Activated T-cell treated with anti-CD3 and anti-CD28 coated beads, Interleukin-2, amount 50 U/mL, for 1 hour (primary cell): ENCODE measurements at places on chromosomes 1 and 21.
A peak's percentile ranks its signal among the peaks of the same experiment; 100 is the strongest.

DNA sequence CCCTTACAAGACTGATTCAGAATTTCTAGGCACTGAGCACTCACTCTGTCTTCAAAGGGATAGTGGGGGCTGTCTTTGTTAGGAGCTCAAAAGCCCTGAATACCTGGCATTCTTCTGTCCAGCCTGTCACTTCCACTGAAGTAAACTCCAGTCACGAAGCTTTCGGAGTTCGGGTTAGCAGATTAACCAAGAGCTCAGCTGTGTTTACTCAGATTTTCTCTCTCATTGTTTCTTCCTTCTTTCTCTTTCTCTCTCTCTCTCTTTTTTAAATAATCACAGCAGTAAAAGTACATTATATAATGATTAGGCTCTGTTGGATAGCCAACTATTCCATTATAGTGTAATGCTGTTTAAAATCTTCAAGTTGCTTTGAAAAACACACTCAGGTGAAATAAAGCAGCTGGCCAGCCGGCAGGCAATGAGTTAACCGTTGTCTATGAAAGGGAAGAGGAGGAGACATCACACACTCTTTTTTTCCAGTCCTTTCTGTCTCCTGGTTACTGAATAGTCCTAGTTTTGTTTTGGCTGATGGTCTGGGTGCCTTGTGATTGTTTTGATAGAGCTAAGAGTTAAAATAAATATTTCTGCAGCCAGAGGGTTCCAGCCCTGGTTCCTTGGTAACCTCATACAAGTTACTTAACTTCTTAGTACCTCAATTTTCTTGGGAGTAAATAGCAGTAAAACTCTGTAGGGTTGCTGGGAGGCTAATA lies 89.8 kb downstream of the ADSS2 start:
- no peak for DNase-seq

GRCh38 chr1:170284016-170284415 lies 138.3 kb downstream of the NTMT2 start:
- DNase-seq = no peak

DNA sequence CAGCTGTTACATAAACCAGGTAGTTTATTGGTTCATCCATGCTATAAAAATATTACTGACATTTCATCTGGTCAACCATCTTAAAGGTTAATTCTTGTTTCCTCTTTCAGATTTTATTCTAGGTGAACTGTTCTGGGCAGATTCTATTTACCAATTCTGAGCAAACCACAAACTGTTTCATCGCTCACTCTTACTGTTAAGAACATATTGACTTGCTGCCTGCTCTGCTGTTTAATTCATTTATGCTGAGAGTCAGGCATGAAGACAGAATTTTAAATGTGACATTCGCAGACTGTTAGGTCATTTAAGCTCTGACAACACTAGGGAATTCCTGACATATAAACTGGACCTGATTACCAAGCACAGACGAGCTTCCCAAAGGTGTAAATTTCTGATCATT lies 98.3 kb downstream of the PIGK start:
- no peak for DNase-seq

DNA sequence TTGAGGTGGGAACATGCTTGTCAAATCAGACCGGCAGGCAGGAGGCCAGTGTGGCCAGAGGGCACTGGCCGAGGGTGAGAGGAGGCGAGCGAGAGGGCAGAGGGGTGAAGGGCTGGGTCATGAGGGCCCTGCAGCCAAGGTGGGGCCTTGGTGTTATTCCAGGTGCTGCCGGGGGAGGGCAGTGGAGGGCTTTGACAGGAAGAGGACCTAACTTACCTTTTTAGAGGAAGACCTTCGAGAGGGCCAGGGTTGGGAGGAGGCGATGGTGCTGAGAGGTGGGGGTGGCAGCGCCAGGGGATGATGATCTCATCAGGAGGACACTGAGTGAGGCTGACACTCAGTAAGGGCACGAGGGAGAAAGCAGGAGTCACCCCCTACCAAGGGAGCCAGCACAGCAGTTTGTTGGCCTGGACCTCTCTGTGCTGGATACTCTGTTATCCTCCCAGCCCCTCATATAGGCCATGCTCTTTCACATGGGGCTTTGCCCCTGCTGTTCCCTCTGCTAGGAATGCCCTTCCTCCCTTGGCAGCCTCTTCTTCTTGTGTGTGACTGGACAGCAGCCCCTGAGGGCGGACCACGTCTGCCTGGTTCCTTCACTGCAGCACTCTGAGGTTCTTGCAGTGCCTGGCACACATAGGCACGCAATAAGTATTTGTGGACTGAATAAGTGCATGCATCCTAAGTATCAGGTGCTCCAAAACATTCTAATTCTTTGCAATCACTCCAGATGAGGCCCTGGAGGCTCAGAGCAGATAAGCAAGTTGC lies 7.5 kb upstream of the TTC22 start:
- no peak for DNase-seq

GRCh38 chr1:11443961-11444658 lies 34.8 kb upstream of the DISP3 start:
- DNase-seq = no peak

DNA sequence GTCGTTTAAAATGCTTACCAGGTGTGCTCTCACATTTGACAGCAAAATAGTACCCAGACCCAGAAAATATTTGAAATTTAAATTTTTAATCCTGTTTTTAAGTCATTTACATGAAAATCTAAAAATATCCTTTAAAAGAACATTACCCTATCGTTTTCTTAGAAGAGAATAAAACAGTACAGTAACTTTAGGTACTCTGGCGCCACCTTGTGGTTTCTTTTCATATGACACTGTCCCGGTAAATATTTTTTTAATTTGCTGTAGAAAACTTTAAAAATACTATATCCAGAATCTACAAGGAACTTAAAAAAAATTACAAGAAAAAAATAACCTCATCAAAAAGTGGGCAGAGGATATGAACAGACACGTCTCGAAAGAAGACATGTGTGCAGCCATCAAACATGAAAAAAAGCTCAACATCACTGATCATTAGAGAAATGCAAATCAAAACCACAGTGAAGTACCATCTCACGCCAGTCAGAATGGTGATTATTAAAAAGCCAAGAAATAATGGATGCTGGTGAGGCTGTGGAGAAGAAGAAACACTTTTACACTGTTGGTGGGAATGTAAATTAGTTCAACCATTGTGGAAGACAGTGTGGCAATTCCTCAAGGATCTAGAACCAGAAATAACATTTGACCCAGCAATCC lies 129.2 kb downstream of the RGS21 start:
- DNase-seq = peak; percentile 37

- no peak for DNase-seq
Observed at GRCh38 chr1:77413541-77414335, 131.9 kb downstream of the AK5 start.

DNA sequence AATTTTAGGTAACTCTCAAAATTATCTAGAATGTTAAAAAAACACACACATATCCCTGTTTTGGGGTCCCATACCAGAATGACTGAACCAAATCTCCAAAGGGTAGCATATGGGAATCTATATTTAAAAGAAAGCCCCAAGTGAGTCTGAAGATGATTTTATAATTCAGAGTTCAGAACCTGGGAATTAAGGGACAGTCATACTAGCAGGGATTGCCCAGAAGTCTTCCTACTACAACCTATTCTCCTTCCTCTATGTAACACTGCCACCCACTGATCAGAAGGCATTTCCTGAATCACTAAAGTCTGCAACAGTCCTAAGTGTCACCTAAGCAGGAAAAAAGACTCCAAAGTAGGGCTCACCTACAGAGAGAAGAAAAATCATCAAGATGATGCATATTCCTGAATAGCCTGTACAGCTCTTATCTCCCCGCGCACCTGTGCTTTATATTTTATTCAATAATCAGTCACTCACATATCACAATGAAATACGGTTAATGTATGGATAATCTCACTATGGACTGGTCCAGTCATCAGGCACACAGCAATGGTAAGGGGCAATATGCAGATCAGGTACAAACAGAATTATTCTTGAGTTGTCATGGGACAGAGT lies 4.9 kb downstream of the RGS1 start:
- no peak for DNase-seq

- DNase-seq = no peak
Observed at GRCh38 chr1:88685259-88685620, 1.2 kb downstream of the PKN2 start.

- no peak for DNase-seq
Observed at GRCh38 chr1:204692325-204692840, 6.8 kb upstream of the LRRN2 start.

GRCh38 chr1:65042467-65042866 lies 76.1 kb upstream of the JAK1 start:
- DNase-seq = no peak

GRCh38 chr1:227285745-227286144 lies 32.5 kb downstream of the CDC42BPA start:
- DNase-seq = no peak

GRCh38 chr1:70487910-70488665 lies 77.0 kb downstream of the CTH start:
- DNase-seq = no peak

- no peak for DNase-seq
Observed at GRCh38 chr1:156692925-156693847, 12.2 kb downstream of the CRABP2 start.

GRCh38 chr1:167272369-167272957 lies 51.8 kb downstream of the POU2F1 start:
- no peak for DNase-seq

DNA sequence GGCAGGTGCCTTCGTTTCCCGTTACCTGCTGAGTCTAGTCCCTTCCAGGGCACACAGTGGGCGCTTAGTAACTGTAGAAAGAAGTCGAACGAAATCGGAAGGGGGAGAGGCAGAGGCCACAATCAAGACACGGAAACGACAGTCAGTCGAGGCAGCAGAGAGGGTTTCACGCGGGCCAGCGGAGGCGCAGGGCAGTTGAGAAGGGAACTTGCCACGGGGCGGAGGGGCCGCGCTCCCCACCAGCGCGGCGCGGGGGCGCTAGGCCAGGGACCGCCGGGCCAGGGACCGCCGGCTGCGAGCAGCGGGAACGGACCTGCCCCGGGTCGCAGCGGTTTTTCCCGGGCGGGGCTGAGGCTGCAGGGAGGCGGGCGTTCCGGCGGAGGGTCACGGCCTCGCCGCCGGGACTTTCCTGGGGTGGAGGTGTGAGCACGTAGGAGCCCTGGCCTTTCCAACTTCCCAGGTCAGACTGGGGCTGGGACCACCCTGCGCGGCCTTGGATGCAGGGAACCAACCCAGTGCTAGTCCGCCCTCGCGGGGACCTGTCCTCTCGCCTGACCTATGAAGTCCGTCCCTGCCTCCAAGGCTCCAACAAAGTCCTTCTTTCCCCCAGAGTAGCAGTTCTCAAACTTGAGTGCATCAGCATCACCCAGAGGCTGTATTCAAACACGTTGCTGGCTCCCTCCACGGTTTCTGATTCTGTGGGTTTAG lies 150.1 kb upstream of the FGGY start:
- DNase-seq = peak; percentile 55

DNA sequence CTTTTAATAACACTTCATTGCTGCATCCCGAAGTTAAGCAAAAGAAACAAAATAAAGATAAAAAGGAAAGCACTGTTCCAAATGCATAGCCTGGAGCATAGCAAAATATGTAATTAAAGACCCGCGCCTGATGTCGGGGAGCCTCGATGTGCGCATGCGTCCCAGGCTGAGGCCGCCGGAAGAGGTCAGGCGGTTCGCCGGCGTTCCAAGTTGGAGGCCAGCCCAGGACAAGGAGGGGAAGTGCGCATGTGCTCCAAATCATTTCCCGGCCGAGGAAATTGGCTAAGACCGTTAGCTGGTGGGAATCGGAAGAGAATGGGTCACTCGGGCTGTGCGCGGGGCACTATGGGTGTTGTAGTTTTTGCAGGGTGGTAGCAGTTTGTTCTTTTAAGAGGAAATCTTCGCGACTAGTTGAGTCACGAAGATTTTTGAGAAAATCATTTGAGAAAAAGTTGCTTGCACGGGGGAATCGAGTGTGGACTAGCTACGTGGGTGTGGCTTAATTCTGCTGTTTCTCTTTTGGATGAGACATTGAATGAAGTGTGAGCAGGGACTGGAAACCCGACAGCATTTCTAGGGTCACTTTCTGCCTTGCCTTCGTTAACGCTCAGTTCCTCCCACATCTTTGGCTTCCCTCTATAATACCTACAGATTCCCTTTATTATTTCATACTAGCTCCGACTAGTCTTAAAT lies 31.0 kb upstream of the CD1D start:
- peak; percentile 69 for DNase-seq

DNA sequence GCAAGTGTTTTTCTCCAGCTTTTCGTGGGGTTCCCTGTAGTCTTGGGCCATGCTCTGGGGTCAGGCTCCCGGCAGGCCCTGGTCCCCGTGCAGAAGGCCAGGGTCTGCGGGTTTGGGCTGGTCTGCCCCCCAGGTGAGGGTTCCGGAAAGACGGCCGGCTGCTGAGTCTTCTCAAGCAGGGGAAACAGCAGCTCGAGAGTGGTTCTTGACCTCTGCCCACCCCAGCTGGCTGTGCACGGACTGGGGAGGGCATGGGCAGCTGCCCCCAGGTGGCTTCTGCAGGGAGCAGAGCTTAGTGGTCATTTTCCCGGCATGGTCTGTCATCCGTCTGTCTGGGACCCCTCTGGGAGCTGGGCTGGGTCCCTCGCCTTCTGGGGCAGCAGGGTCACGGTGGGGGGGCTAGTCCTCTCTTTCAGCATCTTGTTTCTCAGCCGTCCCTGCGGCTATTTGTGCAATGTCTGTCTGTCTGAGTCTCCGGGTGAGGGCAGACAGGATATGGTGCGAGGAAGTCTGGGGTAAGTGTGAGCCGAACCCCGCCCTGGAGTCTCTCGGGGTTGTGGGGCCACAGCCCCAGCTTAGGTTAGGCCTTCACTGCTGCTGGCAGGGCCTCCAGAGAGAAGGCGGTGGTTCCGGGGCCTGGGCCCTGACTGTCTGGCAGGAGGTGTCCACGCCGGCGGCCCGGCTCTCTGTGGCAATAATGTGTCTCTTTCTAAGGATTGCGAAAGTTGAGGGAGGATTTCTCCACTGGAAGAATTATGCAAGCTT lies 6.1 kb downstream of the SKI start:
- peak; percentile 76 for DNase-seq

DNA sequence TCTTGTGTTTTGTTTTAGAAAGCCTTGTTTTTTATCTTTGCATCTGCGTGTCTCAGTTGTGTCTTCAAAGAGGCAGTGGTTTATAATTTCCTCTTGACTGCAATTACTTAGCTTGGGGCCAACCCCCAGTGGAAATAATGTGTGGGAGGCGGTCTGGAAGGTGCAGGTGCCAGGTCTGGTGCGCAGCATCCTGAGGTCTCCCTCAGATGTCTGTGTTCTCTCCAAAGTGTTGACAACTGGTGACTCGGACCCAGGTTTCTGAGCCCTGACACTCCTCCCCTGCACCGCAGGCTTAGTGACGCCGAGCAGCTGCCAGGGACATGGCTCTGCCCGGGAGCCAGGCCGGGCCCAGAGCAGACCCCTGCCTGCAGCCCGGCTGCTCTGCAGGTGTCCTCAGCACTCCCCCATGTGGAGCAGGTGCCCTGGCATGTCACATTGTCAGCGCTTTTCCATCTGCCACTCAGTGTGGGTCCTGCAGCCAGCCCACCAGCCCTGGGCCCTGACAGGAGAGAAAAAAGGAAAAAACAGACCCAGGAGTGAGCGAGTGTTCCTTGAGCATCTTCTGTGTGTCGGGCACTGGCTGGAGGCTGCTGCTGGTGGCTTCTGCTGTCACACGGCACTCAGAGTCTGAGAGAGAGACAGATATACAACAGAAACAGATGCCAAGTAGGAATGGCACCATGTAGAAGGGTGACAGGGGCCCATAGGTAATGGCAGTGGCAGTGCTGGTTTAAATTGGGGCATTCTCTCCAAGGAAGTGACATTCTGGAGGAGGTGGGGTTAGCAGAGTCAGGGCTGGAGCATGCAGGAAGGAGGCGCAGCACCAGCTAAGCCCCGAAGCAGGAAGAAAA lies 24.8 kb upstream of the SELENON start:
- DNase-seq = peak; percentile 83

- no peak for DNase-seq
Observed at GRCh38 chr1:216071262-216071661, 352.0 kb downstream of the USH2A start.
